ENCODE measurements at places on chromosomes 3 and 15.

DNA sequence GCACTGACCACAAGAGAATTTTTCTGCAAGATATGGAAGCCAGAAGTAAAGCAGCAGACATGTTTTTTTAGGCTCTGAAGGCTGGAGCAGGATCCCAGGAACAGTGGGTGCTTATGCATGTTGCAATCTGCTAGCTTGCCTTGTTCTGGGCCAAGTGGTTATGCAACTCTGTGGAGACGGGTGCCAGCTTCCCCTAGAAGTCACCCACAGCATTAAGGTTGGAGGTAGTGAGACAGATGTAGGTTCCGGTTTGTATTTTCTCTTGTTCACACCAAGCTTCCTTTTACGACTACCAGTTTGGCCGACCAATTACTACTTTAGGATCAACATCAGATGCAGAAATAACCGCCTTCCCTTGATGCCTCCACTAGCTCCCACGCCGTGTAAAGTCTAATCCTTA is 11.1 kb downstream of the DPH3 start:
- no peak for DNase-seq

- DNase-seq = no peak
Measured at GRCh38 chr15:63218100-63218808, 28.8 kb downstream of the RAB8B start.

GRCh38 chr3:133759740-133760305 is 13.6 kb downstream of the TF start:
- no peak for DNase-seq

- DNase-seq = no peak
Measured at GRCh38 chr3:32544894-32545293, 25.8 kb downstream of the DYNC1LI1 start.

- no peak for DNase-seq
Measured at GRCh38 chr15:74817370-74817737, 4.7 kb downstream of the LMAN1L start.

- DNase-seq = no peak
Measured at GRCh38 chr3:111846717-111847116, 12.3 kb upstream of the PHLDB2 start.

- DNase-seq = no peak
Measured at GRCh38 chr3:87437765-87438164, 161.4 kb upstream of the POU1F1 start.

- no peak for DNase-seq
Measured at GRCh38 chr3:161894657-161895056, 398.0 kb downstream of the OTOL1 start.

DNA sequence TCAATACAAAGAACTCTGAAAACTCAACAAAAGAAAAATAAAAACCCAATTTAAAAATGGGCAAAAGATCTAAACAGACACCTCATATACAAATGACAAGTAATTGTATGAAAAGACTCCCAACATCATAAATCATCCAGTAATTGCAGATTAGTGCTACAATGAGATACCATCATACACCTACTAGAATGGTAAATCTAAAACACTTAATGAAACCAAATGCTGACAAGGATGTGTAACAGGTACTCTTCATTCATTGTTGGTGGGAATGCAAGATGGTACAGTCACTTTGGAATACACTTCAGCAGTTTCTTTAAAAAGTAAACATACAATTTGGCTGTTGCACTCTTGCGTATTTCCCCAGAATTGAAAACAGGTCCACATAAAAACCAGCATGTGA is 68.4 kb downstream of the LHFPL4 start:
- DNase-seq = no peak

DNA sequence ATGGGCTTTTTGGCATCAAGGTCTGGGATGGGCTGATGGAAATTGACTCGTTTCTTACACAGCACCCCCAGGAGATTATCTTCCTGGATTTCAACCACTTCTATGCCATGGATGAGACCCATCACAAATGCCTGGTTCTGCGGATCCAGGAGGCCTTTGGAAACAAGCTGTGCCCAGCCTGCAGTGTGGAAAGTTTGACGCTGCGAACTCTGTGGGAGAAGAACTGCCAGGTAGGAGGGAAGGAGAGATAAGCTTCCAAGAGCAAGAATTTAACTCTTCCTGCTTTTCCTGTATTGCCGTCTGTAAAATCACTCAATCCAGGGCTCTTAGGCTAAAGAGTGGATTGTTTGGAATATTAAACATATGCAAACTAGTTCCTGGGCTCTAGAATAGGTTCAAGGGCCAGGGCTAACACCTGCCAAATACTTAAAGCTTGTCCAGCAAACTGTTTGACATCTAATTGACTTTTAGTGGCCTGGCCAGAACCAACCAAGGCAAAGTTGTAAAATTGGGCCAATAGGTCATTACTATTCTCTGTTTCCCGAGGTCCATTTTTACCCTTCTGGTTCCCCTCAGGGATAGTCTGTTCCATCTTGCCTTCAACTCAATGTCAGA is 113.1 kb upstream of the ZBED2 start:
- DNase-seq = no peak

DNA sequence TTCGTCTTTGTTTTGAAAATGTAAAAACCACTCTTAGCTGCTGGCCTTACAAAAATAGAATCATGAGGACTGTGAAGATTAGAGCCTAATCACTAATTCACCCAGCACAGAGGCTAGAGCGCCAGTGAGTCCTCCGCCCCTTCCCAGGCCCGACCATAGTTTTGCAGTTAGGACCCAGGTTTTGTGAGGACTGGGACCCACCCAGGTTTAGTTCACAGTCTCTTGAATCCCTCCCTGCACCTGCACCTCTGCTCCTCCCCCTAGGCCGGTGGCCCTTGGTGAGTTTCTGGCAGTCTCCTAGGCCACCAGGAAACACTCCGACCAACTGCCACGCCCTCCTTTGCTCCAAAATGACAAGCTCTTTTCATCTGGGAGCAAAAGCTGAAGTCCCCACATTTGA is 136.0 kb upstream of the CCDC54 start:
- no peak for DNase-seq
